AG04449 (cell line): ENCODE measurements at places on chromosomes 7 and 10.

DNA sequence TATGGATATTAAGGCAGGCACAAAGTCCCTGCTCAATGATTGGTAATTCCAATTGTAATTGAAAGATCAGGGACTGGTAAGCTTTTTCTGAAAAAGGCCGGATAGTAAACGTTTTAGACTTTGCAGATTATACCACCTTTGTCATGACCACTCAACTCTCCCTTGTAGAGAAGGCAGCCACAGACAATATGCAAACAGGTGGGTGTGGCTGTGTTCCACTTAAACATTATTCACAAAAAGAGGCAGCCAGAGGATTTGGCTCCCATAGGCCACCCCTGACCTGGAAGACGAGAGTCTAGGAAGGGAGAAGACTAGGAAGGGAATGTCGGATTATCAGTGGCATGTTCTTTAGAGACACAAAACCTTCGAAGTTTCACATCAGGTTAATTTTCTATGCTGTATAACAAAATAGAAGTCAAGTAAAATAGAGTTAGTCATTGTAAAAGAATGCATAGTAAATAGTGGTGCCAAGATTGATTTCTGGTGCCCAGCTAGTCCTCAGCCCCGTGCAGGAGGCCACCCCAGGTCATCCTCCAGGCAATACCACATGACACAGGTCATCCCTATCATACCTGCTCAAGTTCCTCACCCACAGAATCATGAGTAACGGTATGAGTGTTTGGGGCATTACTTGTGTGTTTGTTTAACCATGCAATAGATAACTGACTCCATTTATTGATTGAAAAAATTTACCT, 193.8 kb downstream of the PLPP4 start:
- no peak for DNase-seq

GRCh38 chr10:89837165-89838043, 136.0 kb downstream of the KIF20B start:
- no peak for DNase-seq

GRCh38 chr7:111470998-111471397, 91.3 kb downstream of the IMMP2L start:
- no peak for DNase-seq

GRCh38 chr10:72421885-72422540, 67.3 kb upstream of the DNAJB12 start:
- DNase-seq = no peak

DNA sequence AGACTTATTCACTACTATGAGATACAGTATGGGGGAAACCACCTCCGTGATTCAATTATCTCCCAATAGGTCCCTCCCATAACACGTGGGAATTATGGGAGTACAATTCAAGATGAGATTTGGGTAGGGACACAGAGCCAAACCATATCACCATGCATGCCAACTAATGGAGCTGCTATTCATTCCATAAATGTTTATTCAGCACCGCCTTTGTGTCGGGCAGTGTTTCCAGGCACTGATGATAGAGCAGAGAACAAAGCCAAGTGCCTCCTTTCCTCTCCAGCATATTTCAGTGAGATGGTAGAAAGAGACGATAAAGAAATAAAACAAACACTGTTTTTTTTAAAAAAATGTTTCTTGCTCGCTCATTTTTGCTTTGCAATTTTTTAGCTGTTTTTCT, 295.9 kb upstream of the FOXK1 start:
- no peak for DNase-seq

GRCh38 chr7:132941905-132942304, 140.0 kb downstream of the CHCHD3 start:
- DNase-seq = no peak

DNA sequence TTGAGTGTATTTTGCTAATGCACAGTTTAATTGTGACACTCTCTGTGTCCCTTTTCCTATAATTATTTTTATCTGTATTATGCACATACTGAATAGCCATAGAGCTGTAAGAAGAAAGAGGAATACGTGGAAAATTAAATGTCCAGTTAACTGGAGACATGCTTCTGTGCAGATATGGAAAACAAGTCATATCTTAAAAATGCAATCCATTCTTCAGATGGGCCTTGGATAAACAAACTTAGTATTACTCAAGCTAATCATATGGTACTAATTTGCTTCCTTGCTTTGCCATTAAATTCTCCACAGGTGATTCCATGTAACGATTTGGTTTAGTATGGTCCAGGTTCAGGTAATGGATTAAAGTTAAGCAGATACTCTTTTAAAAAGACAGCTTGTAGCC, 201.2 kb upstream of the CELF2 start:
- DNase-seq = peak; percentile 33

GRCh38 chr10:69410487-69410886, 6.2 kb downstream of the TACR2 start:
- DNase-seq = no peak

- DNase-seq = no peak
These were observed 18.2 kb downstream of the ARID5B start for GRCh38 chr10:61919646-61920215.

DNA sequence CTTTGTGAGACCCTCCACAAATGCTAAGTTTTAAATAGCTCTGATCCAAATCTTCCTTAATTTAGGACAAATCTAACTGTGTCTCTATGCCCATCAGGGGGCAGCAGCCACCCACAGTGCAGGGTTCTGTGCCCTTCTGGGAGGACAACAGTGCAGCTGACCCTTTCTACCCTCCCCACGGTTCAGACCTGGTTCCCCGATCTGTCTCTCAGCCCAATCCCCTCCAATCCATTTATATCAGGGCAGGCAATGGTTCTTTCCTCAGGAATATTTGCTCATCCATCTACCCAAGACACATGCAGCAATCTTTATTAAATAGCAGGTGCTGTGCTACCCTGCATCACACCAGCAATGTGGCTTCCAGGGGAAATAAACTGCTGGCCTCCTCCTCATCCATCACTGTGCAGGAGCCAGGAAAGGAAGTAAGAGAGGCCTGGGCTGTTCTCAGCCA, 4.0 kb upstream of the RBM28 start:
- no peak for DNase-seq

DNA sequence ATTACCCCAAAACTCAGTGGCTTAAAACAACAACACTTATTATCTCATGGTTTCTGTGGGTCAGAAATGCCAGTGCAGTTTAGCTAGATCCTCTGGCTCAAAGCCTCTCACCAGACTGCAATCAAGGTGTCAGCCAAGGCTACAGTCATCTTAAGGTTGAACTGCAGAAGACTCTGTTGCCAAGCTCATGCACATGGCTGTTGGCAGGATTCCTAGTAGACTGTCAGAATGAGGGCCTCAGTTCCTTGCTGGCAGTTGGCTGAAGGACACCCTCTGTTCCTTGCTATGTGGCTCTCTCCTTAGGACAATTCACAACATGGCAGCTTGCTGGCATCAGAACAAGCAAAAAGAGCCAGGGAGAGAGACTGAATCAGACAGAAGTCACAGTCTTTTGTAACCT, 34.7 kb downstream of the TOMM7 start:
- DNase-seq = no peak

- no peak for DNase-seq
These were observed 246.6 kb downstream of the ZMYND11 start for GRCh38 chr10:381805-382204.

DNA sequence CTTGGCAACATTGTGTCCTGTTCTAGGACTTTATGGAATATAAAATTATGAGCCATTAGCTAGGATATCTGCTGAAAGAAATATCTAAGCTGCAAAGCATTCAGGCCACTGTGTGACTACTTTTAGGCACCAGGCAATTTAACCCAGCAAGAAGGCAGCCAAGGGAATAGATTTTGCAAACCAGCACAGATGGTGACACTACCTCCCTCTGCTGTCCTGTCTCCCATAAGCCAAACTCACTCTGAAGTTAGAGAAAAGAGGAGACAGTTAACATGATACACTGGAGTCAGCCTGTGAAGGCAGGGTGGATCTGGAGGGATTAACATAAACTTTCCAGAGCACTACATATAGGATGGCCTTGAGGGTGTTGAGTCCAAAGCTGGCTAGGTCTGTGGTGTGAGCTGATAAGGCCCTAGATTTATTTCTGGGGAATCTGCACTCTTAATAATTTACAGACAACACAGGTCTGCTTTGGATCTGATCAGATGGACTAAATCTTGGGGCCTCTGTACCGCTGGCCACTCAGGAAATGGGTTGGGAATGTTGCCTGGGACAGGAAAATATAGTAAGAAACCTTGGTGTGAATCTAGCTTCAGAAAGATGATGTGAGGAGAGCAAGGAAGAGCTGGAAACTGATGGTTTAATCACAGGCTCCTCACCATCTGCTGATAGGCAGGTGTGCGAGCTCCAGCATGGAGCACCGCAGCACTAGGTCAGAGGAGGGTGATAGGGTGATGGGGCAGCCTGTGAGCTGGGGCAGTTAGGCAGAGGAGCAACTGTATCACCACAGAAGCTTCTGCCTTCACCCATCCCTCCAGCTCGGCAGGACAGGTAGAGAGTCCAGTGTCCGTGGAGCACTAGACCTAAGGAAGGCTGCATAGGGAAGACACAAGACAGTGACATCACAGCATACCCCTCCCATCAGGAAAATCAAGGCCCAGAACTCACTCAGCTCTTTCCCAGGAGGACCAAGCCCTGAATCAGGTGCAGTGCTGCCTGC, 229.9 kb upstream of the PRSS1 start:
- DNase-seq = no peak

DNA sequence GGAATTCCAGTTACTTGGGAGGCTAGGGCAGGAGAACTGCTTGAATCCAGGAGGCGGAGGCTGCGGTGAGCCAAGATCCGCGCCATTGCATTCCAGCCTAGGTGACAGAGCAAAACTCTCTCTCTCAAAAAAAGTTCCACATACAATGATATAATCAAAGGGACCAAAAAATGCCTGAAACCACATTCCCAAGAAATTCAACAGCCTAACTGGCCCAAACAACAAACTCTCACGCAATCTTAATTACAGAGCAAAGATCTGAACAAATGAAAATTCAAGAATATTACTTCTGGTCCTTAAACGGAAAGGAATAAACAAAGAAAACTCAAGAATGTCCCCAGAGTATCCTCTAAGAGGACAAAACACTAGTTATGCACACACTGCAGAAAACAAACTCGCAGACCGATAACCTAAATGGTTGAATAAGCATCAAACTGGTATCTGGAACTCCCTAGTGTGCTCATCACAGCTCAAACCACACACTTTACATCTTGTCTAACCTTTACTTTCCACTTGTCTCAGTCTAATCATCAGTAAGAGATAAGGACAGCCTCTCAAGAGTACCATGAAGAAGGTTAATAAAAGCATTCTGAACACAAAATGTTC, 3.7 kb downstream of the OGA start:
- DNase-seq = no peak

DNA sequence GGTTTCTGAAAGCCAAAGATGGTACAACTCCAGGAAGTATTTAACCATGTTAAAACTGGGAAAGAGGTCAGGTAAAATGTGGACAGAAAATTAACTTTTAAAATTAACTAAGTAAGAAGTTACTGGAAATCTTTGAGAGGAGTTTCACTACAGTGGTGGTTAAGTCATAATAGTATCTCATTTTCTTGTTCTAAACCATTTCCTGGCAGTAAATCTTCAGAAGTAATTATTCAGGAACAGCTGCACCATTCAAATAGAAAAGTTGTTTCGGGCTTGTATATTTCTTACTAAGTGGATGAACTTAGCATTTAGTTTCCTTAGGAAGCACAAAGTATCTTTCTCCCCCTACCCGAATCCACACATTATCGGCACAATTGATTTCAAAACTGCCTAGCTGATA, 27.1 kb downstream of the COPG2 start:
- DNase-seq = no peak

DNA sequence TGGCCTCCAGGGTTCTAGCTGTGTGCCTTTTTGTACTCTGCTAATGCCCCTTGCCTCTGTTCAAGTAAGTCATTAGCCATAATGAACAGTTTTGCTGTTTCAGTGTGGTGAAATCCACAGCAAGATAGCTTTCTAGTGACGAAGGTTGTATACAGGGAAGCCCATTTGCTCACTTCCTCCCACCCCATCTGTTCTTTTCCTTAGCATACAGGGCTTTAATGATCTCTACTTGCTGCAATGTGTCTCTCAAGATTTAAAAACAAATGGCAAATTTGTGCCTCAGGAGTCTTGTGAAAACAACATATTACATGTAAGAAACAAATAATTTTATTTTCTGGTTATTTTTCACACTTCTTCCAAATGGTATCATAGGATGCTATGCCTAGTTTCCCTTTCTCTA, 243.2 kb downstream of the CDK14 start:
- no peak for DNase-seq

GRCh38 chr7:99409192-99409572, 413 bp downstream of the BUD31 start:
- no peak for DNase-seq

GRCh38 chr7:131899271-131900030, 343.0 kb upstream of the PODXL start:
- no peak for DNase-seq

- DNase-seq = no peak
These were observed 15.8 kb upstream of the GPR37 start for GRCh38 chr7:124781418-124781817.

DNA sequence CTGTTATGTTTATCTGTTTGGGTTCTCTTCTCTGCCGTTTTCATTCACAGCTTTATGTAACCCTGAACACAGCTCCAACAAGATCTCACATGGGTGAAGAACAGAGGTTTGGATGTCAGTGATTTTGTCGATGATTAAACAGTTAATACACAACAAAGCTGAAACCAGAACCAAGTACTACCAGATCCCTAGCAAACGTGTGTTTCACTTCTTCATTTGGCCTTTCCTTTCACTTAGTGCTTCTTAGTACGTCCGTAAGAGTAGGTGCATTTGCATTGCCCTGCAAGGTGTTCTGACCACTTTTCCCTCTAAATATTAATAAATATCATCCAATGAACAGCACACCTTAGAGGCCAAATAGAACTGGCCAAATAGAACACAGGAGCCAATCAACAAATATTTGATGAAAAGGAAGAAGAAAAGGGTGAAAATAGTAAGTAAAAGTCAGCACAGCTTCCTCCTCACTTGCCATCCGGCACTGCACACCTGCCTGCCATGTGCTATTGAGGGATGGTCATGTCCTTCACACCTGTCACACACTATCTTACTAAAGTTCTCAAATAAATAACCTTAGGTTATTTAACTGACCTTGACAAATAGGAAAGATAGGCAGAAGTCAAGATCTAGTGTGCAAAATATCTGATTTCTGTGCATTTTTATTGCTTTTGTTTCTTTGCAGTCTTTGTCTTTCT, 252.6 kb upstream of the ANKRD30A start:
- no peak for DNase-seq

- DNase-seq = no peak
These were observed 87.0 kb downstream of the NEUROD6 start for GRCh38 chr7:31253532-31253931.

GRCh38 chr10:108757946-108758345, 1165.4 kb downstream of the XPNPEP1 start:
- DNase-seq = no peak

DNA sequence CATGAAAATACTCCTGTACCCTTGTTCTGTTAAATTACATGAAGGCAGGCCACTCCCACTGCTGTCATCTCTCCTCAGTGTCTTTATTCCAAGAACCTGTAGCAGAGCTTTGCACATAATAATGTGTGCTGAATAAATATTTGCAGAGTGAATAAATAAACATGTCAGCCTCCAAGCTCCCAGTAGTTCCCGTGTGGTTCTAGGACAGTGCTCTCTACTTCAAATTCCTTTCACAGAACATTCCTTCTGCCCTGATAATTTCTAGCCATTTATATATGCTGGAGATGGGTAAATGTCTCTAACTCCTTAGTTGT, 20.3 kb upstream of the HYAL4 start:
- DNase-seq = no peak

GRCh38 chr7:130149281-130150139, 55.7 kb downstream of the TMEM209 start:
- no peak for DNase-seq
